ENCODE measurements at places on chromosomes 2 and 18.

DNA sequence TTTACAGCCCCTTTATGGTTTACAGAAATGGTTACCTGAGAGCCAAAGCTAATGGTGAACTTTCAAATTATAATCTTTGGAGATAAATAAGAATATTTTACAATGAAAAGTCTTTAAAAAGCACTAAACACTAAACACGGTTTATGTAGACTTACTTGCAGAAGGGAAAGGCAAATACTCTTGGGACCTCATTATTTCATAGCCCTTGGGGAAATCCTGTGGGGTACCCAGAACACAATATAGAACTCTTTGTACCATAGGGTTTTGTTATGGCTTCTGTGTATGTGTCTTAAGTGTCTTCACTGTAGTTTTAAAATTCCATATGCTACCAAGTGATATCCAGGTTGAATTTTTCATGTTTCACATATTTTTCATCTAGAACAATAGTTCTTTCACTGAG, 90.6 kb downstream of the KCNH7 start:
- DNase-seq: no peak

- DNase-seq: peak; percentile 83
These were observed at the start of gene ITPRID2 for GRCh38 chr2:181891258-181891965. TSS of gene ITPRID2 (plus strand) at chr2:181891730. CDS start at chr2:181892067, 337 bp downstream.

DNA sequence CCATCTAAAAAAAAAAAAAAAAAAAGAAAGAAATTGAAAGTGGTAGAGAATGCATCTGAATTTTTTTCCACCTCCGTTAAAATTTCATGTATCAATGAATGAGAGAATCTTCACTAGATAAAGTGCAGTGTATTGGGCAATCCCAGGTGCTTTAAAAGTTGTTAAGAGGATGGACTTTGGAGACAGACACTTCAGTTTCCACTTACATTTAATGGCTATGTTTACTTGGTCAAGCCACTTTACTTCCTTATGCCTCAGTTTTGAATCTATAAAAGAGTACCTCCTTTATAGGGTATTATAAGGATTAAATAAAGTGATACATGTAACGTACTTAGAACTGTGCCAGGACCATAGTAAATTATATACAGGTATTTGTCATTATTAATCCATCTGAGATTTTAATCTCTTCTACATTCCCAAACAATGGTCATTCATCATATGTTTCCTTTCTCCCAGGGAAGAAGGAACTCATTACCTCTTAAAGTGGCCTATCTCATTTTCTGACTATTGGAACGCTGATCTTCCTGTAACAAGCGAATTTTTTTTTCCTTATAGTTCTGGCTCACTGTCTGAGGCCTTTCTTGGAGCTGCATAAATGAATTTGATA, 29.1 kb upstream of the TANK start:
- no peak for DNase-seq

- DNase-seq: no peak
These were observed 50.2 kb downstream of the CABYR start for GRCh38 chr18:24189007-24189528.

DNA sequence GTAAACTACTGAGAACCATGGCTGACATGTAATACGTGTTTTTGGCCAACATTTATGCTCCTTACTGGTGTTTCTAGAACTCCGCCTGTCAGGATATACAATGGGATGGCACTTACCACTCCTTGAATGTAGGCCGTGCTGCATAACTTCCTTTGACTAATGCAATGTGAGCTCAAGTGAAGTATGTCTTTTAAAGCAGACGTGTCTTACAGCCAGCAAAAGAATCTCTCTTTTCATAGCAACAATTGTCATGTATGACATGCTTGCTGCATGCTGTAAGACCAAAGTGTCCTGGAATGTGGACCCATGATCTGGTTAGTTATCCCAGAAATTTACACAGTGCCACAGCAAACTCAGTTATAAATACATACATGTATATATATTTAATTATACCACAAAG, 1202.7 kb upstream of the PIK3C3 start:
- DNase-seq: no peak

GRCh38 chr2:137228566-137228965, 463.2 kb downstream of the THSD7B start:
- peak; percentile 2 for DNase-seq

- DNase-seq: no peak
These were observed 36.1 kb upstream of the SCYGR2 start for GRCh38 chr2:227562581-227562980.

DNA sequence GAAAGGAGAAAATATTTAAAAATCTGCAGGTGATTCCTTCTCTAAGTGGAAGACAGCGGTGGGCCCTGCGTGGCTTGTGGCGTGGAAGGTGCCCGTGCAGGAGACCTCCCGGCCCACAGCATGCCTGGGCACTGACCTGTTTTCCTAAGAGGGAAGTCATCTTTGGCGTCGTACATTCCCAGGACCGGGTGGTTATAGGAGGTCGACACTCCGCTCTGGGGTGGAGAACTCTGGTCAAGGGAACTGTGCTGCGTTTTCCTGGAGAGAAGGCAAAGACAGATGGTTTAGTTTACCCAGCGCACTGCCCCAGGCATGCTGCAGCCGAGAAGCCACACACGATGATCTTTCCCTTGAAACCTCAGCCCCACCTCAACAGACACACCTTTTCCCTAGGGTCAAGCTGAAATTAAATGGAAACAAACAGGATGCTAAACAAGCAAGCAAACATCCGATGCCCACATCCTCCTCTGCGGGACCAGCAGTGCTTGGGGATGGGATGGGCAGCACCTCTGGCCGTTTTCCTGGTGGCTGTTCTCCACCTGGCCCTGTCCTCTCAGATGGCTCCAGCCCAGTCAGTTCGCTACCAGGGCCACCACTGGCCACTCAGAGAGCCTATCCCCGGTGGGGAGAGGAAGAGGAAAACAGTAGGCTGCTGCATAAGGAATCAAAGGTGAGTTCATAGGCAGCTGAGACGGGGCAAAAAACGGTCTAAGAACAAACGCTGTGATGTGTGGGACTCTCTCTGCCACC, 244.1 kb downstream of the HDAC4 start:
- no peak for DNase-seq

- DNase-seq: no peak
These were observed 65.1 kb upstream of the CTLA4 start for GRCh38 chr2:203802342-203803052.

GRCh38 chr2:149586063-149586462, 1.5 kb downstream of the MMADHC start:
- DNase-seq: no peak

GRCh38 chr2:95047629-95048510, 22.4 kb downstream of the MAL start:
- DNase-seq: no peak

DNA sequence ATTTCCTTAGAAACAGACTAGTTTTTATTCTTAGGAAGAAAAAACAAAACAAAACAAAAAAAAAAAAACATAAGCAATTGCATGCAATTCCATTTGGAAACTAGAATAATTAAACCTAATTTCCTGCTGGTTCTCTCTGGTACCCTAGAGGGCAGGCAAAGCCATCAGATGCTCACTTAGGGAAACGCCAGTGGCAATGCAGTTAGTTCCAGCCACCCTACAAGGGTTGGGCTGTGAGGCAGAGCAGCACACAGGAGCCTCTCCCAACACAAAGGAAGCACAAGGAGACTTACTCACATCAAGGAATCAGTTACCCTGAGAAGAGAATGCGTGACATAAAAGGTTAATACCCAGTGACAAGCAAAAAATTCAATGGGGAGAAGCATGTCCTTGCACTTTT, 28.8 kb downstream of the CCDC93 start:
- no peak for DNase-seq

DNA sequence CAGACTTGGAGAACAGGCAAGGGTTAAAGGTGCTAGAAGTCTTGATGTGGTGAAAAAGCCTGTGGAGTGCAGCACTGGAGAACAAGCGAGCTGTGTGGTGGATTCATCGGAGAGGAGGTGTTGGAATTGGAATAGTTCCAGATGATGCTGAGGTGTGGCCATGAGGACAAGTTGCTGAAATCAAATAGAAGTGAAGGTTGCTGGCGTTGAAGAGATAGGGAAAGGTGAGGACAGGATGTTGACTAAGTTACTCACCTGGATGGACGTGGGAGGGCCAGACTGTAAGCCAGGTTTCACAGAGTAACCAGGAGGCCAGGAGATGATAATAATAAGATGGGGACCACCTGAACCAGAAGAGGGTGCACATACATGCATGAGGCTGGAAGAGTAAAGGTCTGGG, 173.4 kb downstream of the DIS3L2 start:
- DNase-seq: no peak

DNA sequence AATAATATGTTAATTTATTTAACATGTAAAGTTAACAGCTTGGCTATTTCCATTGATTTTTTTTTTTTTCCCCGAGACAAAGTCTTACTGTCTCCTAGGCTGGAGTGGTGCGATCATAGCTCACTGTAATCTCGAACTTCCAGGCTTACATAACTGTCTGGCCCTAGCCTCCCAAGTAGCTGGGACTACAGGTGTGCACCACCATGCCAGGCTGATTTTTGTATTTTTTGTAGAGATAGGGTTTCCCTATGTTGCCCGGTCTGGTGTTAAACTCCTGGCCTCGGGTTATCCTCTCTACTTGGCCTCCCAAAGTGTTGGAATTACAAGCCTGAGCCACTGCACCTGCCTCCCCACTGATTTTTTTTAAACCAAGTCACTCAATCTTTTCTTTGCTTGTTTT, 32.5 kb upstream of the KLHL14 start:
- DNase-seq: no peak

- no peak for DNase-seq
These were observed 52.4 kb downstream of the GLI2 start for GRCh38 chr2:120787822-120788700.

GRCh38 chr2:65503746-65504145, 71.3 kb upstream of the SPRED2 start:
- no peak for DNase-seq

- DNase-seq: no peak
These were observed 229.6 kb downstream of the FAM210A start for GRCh38 chr18:13496691-13497281.

- no peak for DNase-seq
These were observed 120.8 kb upstream of the ODC1 start for GRCh38 chr2:10568736-10569432.

GRCh38 chr2:210730672-210731071, 174.3 kb downstream of the CPS1 start:
- no peak for DNase-seq

GRCh38 chr2:160110674-160111239, 48.3 kb upstream of the PLA2R1 start:
- DNase-seq: no peak

DNA sequence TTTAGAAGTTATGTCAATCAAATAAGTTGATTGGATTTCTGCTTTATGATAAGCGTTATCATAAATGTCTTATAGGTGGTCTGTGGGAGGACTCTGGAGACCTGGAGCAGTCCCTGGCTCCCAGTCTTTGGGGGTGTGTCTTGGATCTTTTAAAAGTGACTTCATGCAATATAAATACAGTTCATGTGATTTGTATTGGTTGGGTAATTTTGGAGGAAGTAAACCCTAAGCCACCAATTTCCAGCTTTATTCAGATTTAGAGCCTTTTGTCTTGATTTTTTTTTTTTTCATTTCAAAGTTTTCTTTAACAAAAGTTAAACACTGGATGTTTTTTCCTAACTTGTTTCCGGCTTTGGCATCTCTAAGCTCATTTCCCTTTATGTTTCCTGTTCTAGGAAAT, 68.8 kb downstream of the MAP4K4 start:
- DNase-seq: no peak

DNA sequence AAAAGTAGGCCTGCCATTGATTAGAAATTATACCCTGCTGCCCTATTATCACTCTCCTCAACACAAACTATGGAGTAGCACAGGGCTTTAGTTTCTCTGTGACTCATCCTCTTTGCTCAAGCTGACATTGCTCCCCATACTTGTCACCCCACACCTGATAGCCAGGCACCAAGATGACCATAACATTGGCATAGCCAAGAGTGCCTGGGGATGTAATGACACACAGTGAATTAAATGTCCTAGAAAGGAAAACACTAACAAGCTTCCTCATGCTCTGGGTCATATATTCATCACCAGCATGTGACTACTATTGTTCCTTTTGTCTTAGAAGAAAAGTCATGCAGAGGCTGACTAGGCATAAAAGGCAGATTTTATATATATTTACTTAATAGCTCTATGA, 137.8 kb upstream of the RND3 start:
- DNase-seq: no peak

GRCh38 chr2:180542511-180542910, 437.9 kb upstream of the UBE2E3 start:
- DNase-seq: no peak

DNA sequence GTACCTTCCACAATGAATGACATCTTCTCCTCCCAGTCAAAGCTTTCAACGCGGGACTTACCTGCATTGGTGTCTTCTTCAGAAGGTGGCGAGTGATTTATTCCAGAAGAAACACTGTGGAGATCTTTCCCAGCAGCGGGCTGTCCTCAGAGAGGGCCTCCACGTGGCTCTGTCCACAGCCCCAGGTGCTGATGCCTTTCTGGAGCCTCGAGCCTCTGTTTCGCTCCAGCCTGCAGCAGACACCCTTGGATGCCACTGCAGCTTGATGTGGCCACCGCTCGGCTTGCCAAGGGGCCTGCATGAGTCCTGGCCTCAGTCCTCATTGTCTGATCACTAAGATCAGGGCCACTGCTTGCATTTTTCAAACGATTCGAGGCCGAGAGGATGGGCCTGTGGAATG, 46.6 kb upstream of the GALR1 start:
- DNase-seq: no peak

- no peak for DNase-seq
These were observed 1413.3 kb downstream of the LRP1B start for GRCh38 chr2:140717481-140717880.

- DNase-seq: no peak
These were observed 18.6 kb upstream of the PKDCC start for GRCh38 chr2:42029171-42029570.

- no peak for DNase-seq
These were observed 65.9 kb upstream of the FAM98A start for GRCh38 chr2:33665039-33665438.

DNA sequence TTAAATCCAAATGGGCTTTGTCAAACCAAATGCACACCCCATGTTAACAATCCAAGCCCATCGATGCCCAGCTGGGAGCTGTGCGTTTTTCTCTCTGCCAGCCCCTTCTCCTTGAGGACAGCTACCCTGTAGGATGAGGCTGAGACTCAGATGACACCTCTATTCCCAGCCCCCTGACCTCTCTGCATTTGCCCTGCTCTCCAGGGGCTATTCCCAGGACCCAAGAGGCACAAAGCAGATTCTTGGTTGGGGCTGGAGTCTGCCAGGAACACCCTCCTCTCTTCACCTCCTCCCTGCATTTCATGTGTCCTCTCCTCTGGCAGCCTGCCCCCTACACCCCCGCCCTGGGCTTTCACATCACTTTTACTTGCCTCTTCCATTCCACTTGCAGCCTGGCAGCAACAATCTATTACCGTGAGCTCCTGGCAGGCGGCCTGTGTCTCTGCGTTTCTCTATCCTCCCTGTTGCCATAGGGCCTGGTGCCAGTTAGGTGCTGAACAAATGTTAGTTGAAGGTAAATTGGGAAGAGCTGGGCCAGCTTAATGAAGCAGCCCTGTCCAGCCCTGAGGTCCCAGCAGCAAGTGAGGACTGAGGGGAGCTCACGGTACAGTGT, 51.8 kb downstream of the ADD2 start:
- DNase-seq: no peak

GRCh38 chr2:15731889-15732271, 140.2 kb downstream of the DDX1 start:
- DNase-seq: no peak

- DNase-seq: peak; percentile 31
These were observed 17.2 kb downstream of the IFIH1 start for GRCh38 chr2:162301151-162301804.

GRCh38 chr2:64562148-64562784, 38.1 kb downstream of the AFTPH start:
- DNase-seq: no peak
